ENCODE measurements at places on chromosomes 12 and 14. TPM values are rescaled to one million over a fixed set of nuclear protein-coding genes. Genes with fewer than 3 reads are reported as not detected.

DNA sequence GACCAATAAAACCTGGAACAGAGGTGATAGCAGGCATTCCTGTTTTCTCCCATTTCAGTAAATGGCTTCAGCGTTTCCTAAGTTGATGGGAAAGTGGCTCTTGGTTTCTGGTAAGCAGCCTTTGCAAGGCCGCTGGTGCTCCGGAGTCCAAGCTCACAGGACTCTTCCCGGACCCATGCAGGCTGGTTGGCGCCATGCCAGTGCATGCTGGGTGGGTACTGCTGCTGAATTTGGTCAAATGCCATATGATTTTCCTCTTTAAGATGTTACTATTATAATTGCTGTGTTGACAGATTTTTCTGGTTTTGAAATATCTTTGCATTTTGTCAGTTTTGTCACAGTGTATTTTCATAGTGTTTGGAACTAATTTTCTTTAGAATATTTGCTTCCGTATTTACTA is 27.7 kb downstream of the PPP2R5C start:
- H3K27me3 ChIP-seq: no peaks in the 10 kb centered on the region
- peaks cover 17% of the 10 kb centered on the region for H3K4me1 ChIP-seq
- H3K36me3 ChIP-seq: no peaks in the 10 kb centered on the region
- H3K27ac ChIP-seq: no peak overlapping the region
- H3K4me3 ChIP-seq: no peak overlapping the region
- no peak for DNase-seq

GRCh38 chr14:53306911-53307310 is 153.8 kb upstream of the DDHD1 start:
- peak overlapping the region; percentile 69 for H3K4me3 ChIP-seq
- H3K27ac ChIP-seq: peak overlapping the region; percentile 50
- H3K36me3 ChIP-seq: peaks cover 8% of the 10 kb centered on the region
- DNase-seq: no peak

Gene KLRK1
- total RNA-seq: not detected

DNA sequence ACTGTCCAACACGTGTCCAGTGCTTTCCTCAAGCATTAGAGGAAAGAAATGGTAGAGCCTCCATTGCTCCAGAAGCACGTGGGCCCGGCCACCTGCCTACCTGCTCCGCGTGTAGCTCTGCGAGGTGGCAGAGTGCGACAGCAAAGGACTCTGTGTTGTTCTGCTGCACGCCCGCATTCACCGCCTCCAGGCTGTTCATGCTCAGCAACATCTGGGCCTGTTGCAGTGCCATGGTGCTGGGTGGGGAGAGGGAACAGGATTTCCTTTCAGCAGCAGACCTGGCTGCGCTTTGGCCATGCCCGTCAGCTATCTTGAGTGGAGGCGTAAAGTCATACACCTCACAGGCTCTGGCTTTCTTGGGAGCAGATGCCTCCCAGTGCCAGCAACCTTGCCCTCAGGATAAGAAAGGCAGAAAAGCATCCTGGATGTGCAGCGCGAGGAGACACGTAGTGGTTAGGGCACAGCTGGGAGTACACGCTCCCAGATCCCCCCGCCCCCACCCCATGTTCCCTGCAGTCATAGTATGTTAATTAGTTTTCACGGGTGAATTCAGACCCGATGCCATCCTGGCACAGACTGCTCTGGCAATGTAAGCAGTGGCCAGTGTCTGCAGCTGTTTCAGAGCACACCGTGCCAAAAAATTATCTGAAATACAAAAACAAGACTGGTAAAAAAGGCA is 25.1 kb downstream of the ANAPC5 start:
- no peak for DNase-seq
- peak overlapping the region; percentile 28 for H3K27ac ChIP-seq
- no peaks in the 10 kb centered on the region for H3K27me3 ChIP-seq
- peaks cover 16% of the 10 kb centered on the region for H3K4me1 ChIP-seq
- H3K36me3 ChIP-seq: peaks cover 40% of the 10 kb centered on the region
- no peak overlapping the region for H3K4me3 ChIP-seq

Data from chondrocyte (in vitro differentiated cells).